ENCODE measurements at places on chromosomes 12 and 14.

DNA sequence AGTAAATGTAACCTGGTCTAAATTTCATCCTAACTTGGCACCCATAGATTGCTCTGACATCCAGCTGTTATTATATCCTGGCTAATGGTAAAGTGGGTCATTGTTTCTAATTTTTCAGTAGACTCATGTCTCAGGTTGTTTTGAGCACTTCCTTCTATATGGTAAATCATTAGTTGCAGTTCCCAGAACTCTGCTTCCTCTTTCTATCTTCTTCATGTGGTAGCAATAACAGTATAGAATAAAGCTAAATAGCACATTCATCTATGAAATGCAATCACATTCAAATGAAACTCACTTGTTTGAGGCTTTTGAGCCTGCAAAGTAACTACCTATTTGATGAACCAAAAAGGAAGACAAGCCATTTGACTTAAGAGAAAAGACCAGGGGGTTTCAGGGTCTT is 65.1 kb upstream of the GZMB start:
- DNase-seq: no peak

DNA sequence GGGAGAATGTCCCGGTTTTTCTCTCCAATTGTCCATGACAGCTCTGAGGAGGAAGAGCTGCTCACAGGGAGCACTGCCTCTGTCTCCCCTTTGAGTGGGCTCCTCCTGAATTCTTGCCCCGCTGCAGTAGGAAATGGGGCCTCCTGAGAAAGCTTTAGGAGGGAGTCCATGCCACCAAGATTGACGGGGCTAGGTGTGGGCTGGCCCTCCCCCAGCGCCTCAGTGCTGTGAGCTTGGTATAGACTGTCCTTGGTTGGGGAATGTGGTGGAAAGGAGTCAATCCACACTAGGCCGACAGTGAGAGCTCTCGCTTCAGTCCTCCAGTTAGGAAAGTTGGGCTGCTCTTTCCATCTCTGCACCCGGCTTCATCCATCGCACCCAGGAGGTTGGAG is 23.4 kb upstream of the CTDSP2 start:
- no peak for DNase-seq

DNA sequence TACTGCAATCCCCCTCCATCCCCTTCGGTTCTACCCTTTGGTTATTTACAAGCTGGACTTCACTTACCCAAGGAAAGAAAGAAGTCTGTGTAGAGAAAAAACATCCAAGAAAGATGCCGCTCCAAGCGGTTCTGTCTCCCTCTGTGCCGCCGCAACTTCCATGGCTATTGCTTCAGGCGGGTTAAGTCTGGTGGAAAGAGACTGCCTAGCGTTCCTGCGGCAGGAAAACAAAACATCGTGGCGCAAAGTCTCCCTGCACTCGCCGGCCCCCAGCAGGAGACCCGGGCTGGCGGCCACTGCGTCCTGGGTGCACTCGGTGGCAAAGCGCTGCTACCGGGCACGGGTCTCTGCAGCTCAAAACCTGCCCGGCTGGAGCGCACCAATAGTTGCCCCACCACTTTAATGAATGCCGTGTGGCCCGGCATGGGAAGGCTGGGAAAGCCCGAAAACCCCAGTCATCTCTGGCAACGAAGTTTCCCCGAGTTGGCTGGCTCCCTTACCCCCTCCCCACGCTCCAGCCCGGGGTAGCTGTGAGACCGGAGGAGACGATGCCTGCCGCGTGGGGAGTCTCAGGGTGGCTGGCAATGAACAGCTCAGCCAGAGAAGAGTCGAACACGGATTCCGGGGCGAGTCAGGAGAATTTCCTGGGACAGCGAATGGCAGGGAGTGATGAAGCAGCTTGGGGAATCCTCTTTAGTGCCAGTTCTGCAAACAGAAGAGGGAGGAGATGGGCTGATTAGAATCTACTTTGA is 3.5 kb upstream of the KCNK10 start:
- no peak for DNase-seq

DNA sequence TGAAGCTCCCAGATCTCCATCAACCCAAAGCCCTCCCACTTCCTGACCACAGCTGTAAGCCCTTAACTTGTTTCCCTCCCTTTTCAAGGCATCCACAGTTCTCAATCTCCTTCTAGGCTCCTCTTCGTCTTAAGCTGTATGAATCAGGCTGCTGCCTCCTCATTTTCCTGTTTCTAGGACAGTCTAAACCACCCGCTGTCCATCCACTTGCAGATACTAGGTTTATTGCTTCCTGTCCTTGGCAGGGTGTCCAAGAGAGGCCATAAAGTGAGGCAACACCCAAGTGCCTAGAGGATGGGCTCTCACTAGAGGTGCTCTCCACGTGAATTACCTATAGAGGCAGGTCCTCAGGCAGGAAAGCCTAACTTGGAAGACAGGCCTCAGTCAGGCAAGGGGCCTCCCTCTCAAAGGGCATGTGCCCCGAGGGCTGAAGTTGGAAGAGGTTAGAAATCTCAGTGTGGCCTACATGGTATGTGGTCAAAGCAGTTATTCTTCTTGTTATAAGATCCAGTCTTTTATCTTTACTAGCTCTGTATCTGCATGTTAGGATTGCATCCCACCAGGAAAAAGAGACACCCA is 8.8 kb upstream of the TMEM106C start:
- DNase-seq: no peak

DNA sequence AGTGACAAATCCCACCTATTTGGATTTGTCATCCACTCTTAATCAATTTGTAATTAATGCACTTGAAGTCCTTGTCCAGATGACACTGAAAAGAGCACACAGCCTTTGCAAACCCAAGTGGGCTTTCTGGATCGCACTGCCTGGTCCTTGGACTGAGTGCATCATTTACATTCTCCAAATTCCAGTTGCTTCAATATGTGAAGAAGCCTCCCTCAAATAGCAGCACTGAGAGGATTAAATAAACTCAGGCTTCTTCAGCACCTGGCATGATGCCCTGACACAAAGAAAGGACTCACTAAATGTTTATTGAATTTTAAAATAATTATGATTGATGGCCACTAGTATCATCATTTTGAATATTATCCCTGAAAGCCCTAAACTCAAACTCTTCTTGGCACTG is 496.5 kb downstream of the VRK1 start:
- DNase-seq: no peak
